ENCODE measurements at places on chromosomes 13 and 19.

GRCh38 chr19:11096210-11096841 lies 7.1 kb downstream of the LDLR start:
- DNase-seq, result no peak

DNA sequence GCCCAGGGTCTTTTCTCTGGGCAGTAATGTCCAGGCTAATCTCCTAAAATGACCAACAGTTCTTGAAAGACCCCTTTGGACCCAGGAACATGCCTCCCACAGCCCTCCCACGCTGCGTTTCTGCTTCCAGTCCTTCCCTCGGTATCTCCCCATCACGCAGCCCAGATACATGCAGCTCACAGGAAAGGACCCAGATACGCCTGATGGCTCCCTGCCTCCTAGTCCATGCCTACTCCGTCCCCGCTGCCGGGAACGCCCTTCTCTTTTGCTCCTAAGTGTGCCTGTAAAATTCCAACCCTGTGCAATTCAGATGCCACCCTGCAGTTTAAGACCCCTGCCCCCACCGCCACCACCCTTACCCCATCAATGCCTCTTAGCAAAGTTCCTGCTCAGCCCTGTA lies 778 bp downstream of the MUC16 start:
- no peak for DNase-seq

DNA sequence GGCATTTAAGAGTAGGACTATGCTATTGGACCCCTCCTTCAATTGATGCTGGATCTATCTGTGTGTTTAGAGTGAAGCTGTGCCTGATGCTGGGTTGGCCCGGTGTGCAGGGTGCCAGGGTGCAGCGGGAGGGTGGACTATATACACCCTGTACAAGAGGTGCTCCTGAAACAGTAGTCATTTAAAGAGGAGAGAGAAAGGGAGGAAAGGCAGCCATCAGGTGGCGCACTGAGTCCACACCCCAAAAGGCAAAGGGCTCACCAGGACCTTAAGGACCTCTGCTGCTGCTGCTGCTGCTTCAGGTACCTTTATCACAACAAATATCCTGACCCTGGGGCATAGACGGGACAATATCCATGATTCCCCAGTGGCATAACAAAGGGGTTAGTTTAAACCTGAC lies 39.4 kb downstream of the ZNF136 start:
- DNase-seq, result no peak

DNA sequence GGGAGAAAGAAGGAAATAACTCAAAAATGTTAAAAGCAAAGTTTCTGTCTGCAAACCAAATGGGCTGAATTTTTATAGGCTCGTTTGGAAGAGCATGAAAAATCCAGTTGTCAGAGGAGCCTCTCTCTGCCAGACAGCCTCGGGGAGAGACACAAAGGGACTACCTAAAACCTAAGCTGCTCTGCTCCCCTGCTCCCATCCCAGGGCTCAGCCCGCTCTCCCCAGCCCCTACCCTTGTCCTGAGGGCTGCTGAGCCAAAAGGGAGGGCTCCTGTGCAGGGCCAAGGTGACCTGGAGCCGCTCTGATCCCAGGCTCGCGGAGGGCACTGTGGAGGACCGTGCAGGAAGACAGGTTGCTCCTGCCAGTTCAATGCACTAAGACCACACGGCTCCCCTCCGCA lies 96.7 kb upstream of the UQCRFS1 start:
- DNase-seq, result no peak

DNA sequence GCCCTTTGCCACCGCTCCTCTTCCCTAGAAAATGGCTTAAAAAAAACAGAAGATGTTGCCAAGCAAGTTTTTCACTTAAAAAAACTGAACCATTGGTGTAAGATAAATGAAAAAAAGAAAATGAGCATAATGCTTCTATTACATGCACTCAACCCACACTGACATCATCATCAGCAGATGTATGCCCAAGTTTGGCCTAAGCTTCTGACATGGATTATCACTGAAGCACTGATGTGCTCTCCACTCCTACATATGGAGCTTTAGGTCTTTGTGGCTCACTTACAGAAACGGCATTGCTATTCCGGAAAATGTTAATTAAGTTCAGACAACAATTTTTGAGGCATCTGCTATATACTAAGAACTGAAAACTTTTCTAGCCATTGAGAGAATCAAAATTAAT lies 8.0 kb downstream of the RXFP2 start:
- no peak for DNase-seq

DNA sequence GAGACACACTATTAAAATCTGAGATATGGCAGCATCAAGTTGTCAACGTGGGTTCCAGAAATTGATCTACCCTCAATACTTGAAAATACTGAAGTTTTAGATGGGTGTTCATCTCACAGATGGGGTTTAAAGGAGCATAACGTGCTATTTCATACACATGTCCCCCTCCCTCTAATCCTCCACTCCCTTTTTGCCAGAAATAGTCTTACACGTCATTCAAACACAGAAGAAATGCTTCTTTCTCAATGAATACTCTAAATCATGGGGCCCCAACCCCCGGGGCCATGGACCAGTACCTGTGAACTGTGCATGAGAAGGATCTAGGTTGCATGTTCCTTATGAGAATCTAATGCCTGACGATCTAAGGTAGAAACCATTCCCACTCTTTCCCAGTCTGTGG lies 19.6 kb downstream of the KLF12 start:
- DNase-seq, result no peak

DNA sequence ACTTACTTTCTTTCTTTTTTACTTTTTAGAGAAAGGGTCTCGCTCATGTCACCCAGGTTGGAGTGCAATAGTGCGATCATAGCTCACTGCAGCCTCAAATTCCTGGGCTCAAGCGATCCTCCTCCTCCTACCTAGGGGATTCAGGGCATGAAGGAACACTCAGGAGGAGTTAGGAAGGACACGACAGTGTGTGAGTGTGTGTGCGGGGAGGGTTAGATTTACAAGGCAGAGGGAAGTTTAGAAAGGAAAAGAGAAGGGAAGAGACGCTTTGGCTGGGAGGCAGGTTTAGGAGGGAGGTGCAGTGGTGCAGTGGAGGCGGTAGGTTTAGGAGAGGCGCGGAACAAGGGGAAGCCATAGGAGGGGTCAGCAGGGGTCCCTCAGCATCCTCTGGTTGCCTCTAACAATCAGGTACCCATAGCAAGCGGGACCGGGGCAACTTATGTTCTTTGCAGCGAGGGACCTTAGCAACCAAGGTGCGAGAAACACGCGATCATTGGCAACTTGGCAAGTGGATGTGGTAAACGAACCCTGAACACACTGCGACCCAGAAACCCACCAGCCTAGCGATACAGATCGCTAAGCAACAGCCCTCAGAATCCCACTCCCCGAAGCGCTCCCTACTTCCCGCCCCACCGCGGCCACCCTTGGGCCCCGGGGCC lies 501 bp downstream of the SIRT2 start:
- no peak for DNase-seq

GRCh38 chr19:14410091-14411051 lies 8.8 kb downstream of the DDX39A start:
- no peak for DNase-seq

- no peak for DNase-seq
These were observed 873.8 kb downstream of the GPC5 start for GRCh38 chr13:92272177-92272576.

DNA sequence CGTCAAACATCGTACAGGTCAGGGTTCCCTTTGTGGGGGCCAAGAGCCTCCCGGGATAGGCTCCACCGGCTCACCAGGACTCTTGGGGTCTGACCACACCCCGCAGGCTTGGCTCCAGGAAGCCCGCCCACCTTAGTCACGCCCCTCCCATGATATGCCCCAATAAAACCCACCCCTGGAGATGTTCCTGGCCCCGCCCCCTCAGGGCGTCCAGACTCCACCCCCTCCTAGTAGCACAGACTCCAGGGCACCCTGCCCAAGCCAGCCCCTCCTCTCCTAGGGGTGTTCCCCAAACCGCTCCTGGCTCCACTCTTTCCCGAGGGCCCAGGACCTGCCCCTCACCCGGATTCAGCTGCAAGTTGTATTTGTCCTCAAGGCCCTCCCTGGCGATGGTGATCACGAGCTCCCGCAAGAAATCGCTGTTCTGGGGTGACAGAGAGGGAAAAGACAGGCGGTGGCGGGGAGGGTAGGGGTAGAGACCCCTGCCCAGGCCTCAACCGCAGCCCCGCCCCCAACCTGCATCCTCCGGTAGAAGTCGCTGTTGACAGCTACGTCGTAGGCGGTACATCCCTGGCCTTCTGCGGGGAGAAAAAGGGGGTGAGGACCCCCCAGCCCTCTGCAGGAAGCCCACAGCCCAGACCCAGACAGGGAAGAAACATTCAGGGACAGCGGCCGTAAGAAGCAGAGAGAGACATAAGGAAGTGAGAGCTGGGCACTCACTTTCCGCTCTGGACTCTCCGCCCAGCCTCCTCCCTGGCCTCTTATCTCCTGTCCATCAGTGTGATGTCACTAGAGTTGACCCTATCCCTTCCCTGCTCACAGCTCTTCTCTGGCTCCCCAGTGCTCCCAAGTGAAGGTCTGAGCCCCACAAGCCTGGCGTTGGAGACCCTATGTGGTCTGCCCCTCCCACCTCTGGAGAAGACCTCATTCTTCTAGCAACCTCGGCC lies 3.9 kb downstream of the PIH1D1 start:
- no peak for DNase-seq

DNA sequence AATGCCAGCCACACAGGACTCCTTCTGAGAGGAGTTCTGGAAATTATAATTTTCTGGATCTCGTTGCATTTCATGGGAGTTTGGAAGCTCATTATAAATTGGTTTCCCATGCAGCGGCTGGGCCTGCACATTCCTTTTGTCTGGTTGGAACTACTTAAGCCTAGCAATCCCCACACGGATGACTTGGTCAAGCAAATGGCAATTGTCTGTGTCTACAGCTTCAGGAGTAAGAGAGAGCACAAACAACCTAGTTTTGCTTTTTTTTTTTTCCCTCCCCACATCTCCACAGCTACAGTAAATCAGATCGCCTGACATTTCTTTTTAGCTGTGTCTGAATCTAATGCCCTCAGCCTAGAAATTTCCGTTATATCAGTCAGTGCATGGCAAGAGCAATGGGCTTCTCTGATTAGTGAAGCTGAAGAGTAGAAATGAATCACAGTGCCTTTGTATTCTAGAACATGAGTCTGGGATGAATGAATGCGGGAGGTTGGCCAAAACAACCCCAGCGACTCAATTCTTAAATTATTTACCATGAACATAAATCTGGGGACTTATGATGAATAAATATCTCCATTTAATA lies 15.1 kb downstream of the PCDH8 start:
- DNase-seq, result no peak

DNA sequence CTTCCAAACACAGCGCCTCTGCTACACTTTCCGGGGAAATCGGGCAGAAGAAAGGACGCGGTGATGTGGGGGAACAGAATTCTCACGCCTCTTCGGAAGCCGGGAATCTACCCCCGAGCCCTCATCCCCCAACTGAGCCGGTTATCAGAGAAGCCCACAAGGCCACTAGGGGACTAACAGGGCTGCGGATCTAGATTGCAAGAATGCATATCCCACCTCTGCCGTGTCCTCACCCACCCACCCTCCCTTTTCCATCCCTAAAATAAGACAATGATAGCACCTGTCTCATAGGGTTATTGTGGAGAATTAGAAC lies 1.1 kb downstream of the IGFLR1 start:
- DNase-seq, result no peak

DNA sequence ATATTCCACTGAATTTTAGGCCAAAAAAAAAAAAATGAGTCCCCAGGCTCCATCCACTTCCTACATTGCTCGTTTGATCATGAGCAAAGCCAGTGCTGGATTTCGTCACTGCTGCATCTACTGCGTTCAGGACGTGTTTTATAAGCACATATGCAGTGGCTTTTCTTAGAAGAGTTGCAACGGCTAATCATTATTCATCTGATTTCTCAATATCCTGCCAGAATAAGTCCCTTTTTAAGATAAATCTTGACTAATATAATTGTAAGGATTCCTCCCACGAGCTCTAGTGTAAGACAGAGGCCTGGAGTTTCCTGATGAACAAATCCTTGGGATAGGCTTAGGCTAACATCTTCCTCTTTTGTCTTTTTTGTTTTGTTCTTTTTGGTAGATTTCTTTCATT lies 19.5 kb downstream of the FAM124A start:
- no peak for DNase-seq

GRCh38 chr19:30810726-30811125 lies 438.5 kb downstream of the ZNF536 start:
- no peak for DNase-seq

- no peak for DNase-seq
These were observed 58.3 kb upstream of the ZNF507 start for GRCh38 chr19:32287086-32287485.

DNA sequence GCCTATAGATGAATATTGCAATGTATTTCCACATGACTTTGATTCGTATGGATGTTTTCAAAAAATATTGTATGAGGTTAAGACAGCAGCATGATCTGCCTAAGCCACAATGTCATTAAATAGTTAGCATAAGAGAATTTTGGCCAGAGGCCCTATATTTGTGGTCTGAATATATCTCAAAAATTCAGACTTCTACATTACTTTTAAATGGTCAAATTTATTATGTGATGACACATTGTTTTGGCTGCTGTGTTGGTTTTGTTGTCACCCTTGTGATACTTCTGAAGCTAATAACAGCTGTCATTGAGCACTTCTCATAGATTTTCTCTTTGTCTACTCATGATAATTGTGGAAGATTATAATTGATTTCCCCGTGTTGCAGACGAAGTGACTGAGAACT lies 288.2 kb downstream of the MYO16 start:
- DNase-seq, result no peak

- no peak for DNase-seq
These were observed 30.9 kb downstream of the DOT1L start for GRCh38 chr19:2194513-2195078.

- DNase-seq, result no peak
These were observed 1.1 kb upstream of the GPI start for GRCh38 chr19:34363930-34364329.

GRCh38 chr19:44367024-44367423 lies 10.5 kb upstream of the ZNF112 start:
- no peak for DNase-seq

GRCh38 chr19:48174445-48175030 lies 4.1 kb downstream of the ZSWIM9 start:
- no peak for DNase-seq

GRCh38 chr13:46556418-46556779 lies 3.4 kb downstream of the LRCH1 start:
- no peak for DNase-seq

DNA sequence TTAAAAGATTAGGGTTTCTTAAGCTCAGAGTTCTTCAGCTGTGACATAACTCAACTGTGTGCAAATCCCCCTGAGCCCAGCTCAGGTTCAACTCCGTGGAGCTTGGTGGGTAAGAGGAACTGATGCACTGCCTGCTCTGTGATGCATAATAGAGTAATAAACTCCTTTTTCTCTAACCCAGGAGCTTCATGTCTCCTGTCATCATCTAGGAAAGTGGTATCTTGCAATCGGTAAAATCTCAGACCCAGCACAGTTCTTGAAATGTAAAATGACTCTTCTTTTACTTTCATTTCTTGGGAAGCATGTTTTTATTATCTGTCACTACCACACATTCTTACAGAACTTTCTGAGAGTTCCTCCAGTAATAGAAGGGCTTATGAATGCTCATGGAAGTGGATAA lies 123.8 kb upstream of the PCDH9 start:
- DNase-seq, result no peak

DNA sequence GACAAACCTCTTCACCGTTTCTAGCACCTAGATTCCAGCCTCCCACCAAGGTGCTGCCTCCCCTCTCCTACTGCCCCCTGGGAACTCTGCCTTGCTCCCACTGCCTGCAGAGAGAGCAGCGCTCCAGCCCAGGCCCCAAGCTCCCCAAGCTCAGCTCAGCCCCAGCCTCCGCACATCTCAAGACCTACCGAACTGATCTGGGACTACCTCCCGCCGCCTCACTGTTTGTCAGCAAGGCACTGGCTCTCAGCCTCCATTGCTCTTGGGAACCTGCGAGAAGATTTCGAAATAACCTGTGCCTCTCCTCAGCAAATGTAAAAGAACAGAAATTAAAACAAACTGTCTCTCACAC lies 92.4 kb upstream of the GPR183 start:
- DNase-seq, result no peak

All from substantia nigra (tissue), 51 donors.